ENCODE measurements at places on chromosomes 12 and 14. TPM values are rescaled to one million over a fixed set of nuclear protein-coding genes. Genes with fewer than 3 reads are reported as not detected.

DNA sequence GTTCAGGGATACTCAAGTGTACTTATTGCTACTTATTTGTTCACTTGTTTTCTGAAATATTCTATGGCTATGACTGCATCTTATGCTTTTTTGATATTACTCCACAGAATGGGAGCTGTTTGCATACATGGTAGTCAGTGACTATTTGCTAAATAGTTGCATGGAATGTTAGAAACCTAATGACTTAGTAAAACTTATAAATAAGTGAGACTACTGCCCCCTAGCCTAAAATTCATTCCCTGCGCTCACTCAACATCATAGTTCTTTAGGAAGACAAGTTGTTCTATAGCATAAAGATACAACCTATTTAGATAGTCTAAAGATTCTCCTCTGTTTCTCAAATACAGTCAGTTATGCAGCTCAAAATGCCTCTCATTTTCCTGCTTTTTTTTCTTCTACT is 305.5 kb downstream of the CEP128 start:
- no peaks in the 10 kb centered on the region for H3K36me3 ChIP-seq
- DNase-seq: no peak
- no peaks in the 10 kb centered on the region for H3K4me1 ChIP-seq
- no peak overlapping the region for H3K27ac ChIP-seq

The SEC23A gene
- total RNA-seq: 135 TPM

DNA sequence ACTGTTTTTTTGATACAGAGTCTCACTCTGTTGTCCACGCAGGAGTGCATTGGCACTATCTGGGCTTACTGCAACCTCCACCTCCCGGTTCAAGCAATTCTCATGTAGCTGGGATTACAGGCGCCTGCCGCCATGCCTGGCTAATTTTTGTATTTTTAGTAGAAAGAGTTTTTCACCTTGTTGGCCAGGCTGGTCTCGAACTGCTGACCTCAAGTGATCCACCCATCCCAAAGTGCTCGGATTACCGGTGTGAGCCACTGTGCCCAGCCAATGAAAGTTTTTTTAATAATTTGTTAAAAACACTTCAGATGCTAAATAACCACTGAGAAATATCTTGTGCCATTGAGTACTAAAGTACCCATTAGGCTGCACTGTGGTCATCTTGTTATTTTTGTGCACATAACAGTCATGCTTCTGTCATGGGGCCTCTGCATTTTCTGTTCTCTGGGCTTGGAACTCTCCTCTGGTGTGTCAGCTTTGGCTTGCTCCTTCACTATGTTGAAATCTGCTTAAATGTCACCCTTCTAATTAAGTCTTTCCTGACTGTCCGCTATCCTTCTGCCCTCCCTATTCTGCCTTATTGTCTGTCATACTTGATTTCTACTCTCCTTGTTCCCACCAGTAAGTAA is 105.1 kb downstream of the KTN1 start:
- no peak for DNase-seq
- no peaks in the 10 kb centered on the region for H3K27me3 ChIP-seq
- H3K27ac ChIP-seq: no peak overlapping the region
- no peaks in the 10 kb centered on the region for H3K4me1 ChIP-seq
- H3K4me3 ChIP-seq: no peak overlapping the region
- H3K36me3 ChIP-seq: no peaks in the 10 kb centered on the region

GRCh38 chr14:31536201-31536960 is 24.8 kb upstream of the NUBPL start:
- no peaks in the 10 kb centered on the region for H3K27me3 ChIP-seq
- peak; percentile 15 for DNase-seq
- H3K4me1 ChIP-seq: peaks cover 4% of the 10 kb centered on the region
- H3K4me3 ChIP-seq: no peak overlapping the region
- H3K27ac ChIP-seq: no peak overlapping the region
- H3K36me3 ChIP-seq: no peaks in the 10 kb centered on the region

- no peak for DNase-seq
- no peak overlapping the region for H3K4me3 ChIP-seq
- H3K4me1 ChIP-seq: peaks cover 50% of the 10 kb centered on the region
- H3K27ac ChIP-seq: peak overlapping the region; percentile 68
- no peaks in the 10 kb centered on the region for H3K36me3 ChIP-seq
Measured at GRCh38 chr14:69683971-69684370, 72.6 kb downstream of the SUSD6 start.

The KLRF1 gene
- not detected for total RNA-seq

The RD3L gene
- total RNA-seq: not detected
